Immature natural killer cell (primary cell): ENCODE measurements at places on chromosomes 12 and 14. TPM values are rescaled to one million over a fixed set of nuclear protein-coding genes. Genes with fewer than 3 reads are reported as not detected.

Gene TAS2R20
- not detected for polyA plus RNA-seq

Gene REM2
- polyA plus RNA-seq = 0.66 TPM

Gene SERPINA6
- not detected for polyA plus RNA-seq

Gene HCAR3
- polyA plus RNA-seq = not detected

Gene SPTB
- not detected for polyA plus RNA-seq

Gene GARIN6
- not detected for polyA plus RNA-seq

Gene TAS2R19
- polyA plus RNA-seq = not detected

Gene GNG2
- 462 TPM for polyA plus RNA-seq

Gene KRT77
- not detected for polyA plus RNA-seq

Gene LPAR5
- polyA plus RNA-seq = 9.6 TPM

Gene STON2
- polyA plus RNA-seq = not detected

Gene TCL1B
- polyA plus RNA-seq = not detected

- H3K27ac ChIP-seq = no peak overlapping the region
- no peaks in the 10 kb centered on the region for H3K4me1 ChIP-seq
- no peak overlapping the region for H3K4me3 ChIP-seq
- H3K27me3 ChIP-seq = peaks cover 3% of the 10 kb centered on the region
Observed at GRCh38 chr12:116370004-116370404, 92.5 kb upstream of the MED13L start.

- no peak overlapping the region for H3K4me3 ChIP-seq
- H3K36me3 ChIP-seq = no peaks in the 10 kb centered on the region
- no peak for DNase-seq
- H3K27me3 ChIP-seq = no peaks in the 10 kb centered on the region
- H3K27ac ChIP-seq = no peak overlapping the region
Observed at GRCh38 chr12:42744539-42745182, 155.1 kb upstream of the PRICKLE1 start.

GRCh38 chr12:30696103-30696408 lies 387 bp upstream of the IPO8 start:
- H3K27ac ChIP-seq = peak overlapping the region; percentile 96
- H3K36me3 ChIP-seq = no peaks in the 10 kb centered on the region
- DNase-seq = no peak
- peaks cover 40% of the 10 kb centered on the region for H3K4me1 ChIP-seq

DNA sequence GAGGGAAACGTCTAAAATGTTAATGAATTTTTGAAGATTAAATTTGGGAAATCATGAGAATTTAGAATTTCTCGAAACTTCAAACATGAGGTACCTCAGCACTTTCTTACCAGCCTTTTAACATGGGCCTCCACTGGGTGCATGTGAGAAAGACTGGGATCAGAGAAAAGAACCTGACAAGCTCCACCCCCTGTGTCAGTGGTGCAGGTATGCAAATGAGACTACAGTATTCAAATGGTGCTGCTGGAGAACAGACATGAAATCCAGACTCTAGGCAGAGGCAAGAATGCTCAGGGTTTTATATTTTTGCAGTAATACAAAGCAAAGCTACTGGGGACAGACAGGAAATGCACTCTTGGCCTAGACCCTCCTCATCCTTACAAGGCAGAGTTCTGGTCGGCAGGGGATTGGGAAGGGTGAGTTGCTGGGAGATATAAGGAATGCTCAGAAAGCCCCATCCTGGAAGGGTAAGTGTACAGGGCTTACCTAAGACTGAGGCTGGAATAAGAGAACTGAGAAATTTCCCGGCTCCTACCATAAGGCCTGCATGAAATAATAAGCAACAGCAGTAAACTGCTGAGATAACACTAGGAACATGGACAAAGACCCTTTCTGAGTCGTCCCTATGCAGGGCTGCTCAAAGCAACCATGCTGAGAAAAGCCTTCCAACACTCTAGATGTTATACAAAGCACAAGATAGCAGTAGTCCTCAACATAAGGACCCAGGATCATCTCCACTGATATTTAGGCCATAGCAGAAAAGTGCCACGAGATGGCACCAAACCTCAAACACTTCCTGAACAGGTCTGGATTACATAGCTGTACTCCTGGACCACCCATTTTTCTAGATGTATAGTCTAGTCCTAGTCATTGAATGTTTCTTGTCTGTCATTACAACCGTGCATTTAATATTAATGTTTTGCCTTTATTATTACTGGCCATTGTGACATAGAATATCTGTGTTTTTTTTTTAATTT lies 260.8 kb downstream of the RASSF9 start:
- no peaks in the 10 kb centered on the region for H3K36me3 ChIP-seq
- H3K4me3 ChIP-seq = no peak overlapping the region
- no peak overlapping the region for H3K27ac ChIP-seq
- no peak for DNase-seq
- no peaks in the 10 kb centered on the region for H3K4me1 ChIP-seq

DNA sequence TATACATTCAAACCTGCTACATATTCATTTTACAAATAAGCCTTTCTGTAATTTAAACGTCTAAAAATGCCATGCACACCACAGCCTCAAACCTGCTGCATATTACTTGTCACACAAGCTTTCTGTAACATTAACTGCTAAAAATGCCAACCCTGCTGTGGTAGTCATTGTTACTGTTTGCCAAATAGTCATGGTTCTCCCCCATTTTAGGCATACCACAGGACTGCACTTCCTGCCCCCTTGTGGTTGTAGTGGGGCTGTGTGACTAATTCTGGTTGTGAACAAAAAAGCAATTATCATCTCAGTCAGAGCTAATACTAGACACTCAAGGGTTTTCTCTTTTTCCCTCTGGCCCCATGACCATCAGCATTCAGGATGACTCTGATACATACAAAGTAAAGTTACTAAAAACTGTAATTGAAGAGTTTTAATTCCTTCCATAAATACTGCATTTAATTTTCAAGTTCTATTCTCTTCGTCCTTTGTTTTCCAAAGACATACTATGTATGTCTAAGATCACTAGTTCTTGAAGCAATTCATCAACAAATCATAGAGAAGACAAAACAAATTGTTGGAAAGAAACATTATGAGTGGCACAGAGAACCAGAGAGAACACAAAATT lies 5.7 kb upstream of the SLC35F4 start:
- H3K36me3 ChIP-seq = no peaks in the 10 kb centered on the region
- no peaks in the 10 kb centered on the region for H3K4me1 ChIP-seq
- H3K27ac ChIP-seq = no peak overlapping the region
- no peak for DNase-seq
- H3K27me3 ChIP-seq = peaks cover 2% of the 10 kb centered on the region

- no peaks in the 10 kb centered on the region for H3K27me3 ChIP-seq
- peaks cover 23% of the 10 kb centered on the region for H3K36me3 ChIP-seq
- H3K27ac ChIP-seq = no peak overlapping the region
- H3K4me1 ChIP-seq = no peaks in the 10 kb centered on the region
Observed at GRCh38 chr14:71645656-71646055, 286.6 kb upstream of the RGS6 start.

DNA sequence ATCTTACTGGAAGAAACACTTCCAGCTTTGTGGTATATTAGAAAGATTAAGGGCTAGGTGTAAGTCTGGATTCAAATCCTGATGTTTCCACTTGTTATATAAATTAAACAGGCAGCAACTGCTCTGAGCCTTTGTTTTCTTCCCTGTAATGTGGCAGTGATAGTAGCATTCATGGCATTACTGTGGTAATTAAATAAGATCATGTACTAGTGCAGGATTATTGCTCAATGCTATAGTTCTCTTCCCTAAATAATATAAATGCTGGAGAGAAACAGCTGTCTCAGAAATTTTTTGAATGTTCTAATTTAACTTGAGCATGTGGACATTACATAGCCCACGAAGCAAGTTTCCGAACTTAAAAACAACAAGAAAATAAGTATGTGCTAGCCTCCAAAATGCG lies 5.4 kb downstream of the TMEM117 start:
- peaks cover 6% of the 10 kb centered on the region for H3K36me3 ChIP-seq
- no peaks in the 10 kb centered on the region for H3K27me3 ChIP-seq
- peaks cover 10% of the 10 kb centered on the region for H3K4me1 ChIP-seq

GRCh38 chr14:36751106-36751505 lies 89.4 kb downstream of the PAX9 start:
- H3K36me3 ChIP-seq = no peaks in the 10 kb centered on the region
- no peak overlapping the region for H3K27ac ChIP-seq
- peaks cover 4% of the 10 kb centered on the region for H3K27me3 ChIP-seq
- no peaks in the 10 kb centered on the region for H3K4me1 ChIP-seq
- H3K4me3 ChIP-seq = no peak overlapping the region
- DNase-seq = no peak

- no peak for DNase-seq
- peaks cover 66% of the 10 kb centered on the region for H3K4me1 ChIP-seq
- H3K36me3 ChIP-seq = no peaks in the 10 kb centered on the region
- H3K27me3 ChIP-seq = peaks cover 1% of the 10 kb centered on the region
Observed at GRCh38 chr12:89672589-89672979, 36.1 kb downstream of the ATP2B1 start.

GRCh38 chr14:101071493-101071906 lies 168.0 kb upstream of the RTL1 start:
- H3K4me1 ChIP-seq = peaks cover 12% of the 10 kb centered on the region
- no peaks in the 10 kb centered on the region for H3K36me3 ChIP-seq
- H3K27me3 ChIP-seq = peaks cover 2% of the 10 kb centered on the region
- no peak overlapping the region for H3K27ac ChIP-seq
- no peak overlapping the region for H3K4me3 ChIP-seq

DNA sequence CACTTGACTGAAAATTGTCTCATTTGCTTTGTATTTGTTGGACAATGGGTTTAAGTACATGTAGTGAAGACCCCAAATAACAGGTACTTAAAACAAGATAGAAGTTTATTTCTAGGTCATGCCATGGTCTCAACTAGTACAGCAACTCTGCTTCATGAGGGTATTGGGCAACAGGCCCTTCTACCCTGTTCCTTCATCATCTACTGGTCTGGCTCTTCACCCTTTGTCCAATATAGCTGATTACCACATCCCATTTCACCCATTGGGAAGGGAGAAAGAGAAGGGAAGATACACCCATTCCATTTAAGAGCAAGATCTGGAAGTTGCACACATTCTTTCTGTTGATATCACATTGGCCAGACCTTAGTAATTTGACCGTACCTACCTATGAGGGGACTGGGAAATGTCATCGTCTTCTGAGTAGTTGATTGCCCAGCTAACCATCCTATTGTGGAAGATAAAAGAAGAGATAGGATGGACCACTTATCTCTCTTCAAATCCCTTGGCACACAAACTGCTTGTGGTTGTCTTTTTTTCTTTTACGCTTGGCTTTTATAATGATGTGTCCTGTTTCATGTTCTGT lies 104.6 kb downstream of the DIP2B start:
- H3K27me3 ChIP-seq = no peaks in the 10 kb centered on the region
- no peak overlapping the region for H3K4me3 ChIP-seq
- no peaks in the 10 kb centered on the region for H3K36me3 ChIP-seq
- peaks cover 5% of the 10 kb centered on the region for H3K4me1 ChIP-seq
- H3K27ac ChIP-seq = no peak overlapping the region

GRCh38 chr14:75609606-75610475 lies 31.4 kb downstream of the FLVCR2 start:
- no peak overlapping the region for H3K4me3 ChIP-seq
- H3K36me3 ChIP-seq = no peaks in the 10 kb centered on the region
- no peaks in the 10 kb centered on the region for H3K4me1 ChIP-seq
- H3K27ac ChIP-seq = no peak overlapping the region
- no peak for DNase-seq

- H3K4me3 ChIP-seq = peak overlapping the region; percentile 83
- peaks cover 1% of the 10 kb centered on the region for H3K27me3 ChIP-seq
- H3K27ac ChIP-seq = peak overlapping the region; percentile 95
- DNase-seq = peak; percentile 81
Observed at GRCh38 chr14:97458661-97459579, 661.7 kb downstream of the VRK1 start.

DNA sequence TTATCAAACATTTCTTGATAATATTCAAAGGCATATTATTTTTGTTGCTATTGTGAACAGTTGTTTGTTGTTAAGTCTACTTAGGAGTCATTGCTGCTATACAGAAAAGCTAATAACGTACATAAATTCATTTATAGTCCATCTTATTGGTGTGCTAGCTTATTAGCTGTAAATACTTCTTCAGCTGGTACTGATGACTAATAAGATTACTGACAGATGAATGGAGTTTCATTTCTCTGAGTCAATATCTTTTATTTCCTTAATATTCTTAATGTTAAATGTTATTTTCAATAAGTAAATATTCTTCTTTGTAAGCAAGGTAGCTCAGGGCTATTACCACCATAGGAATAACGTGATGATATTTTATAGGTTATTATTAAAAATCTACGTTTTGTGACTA lies 139.4 kb upstream of the SLCO1C1 start:
- H3K36me3 ChIP-seq = no peaks in the 10 kb centered on the region
- H3K4me1 ChIP-seq = no peaks in the 10 kb centered on the region
- no peaks in the 10 kb centered on the region for H3K27me3 ChIP-seq
- H3K4me3 ChIP-seq = no peak overlapping the region
- H3K27ac ChIP-seq = no peak overlapping the region

GRCh38 chr12:121814429-121815119 lies 10.8 kb downstream of the SETD1B start:
- no peak for DNase-seq
- H3K4me3 ChIP-seq = no peak overlapping the region
- peaks cover 30% of the 10 kb centered on the region for H3K4me1 ChIP-seq
- H3K27ac ChIP-seq = no peak overlapping the region

DNA sequence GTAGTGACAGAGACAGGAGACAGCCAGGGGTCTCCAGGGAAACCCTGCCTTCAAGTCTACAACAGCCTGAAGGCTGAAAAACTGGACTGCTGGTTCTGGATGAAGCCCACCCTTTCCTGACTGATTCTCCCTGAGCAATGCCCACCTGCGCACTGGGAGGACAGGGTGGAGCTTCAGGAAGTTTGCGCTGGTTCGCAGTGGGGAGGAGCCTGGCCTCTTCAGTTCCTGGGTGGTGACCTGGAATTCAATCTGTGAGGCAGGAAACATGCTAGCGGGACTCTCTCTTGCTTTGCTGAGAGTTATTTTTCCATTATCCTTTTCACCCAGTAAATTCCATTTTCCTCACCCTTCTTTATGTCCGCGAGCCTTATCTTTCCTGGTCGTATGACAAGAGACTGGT lies 600.8 kb downstream of the TRHDE start:
- DNase-seq = no peak
- no peaks in the 10 kb centered on the region for H3K4me1 ChIP-seq
- H3K4me3 ChIP-seq = no peak overlapping the region
- peaks cover 4% of the 10 kb centered on the region for H3K27me3 ChIP-seq
- no peak overlapping the region for H3K27ac ChIP-seq
- H3K36me3 ChIP-seq = no peaks in the 10 kb centered on the region

DNA sequence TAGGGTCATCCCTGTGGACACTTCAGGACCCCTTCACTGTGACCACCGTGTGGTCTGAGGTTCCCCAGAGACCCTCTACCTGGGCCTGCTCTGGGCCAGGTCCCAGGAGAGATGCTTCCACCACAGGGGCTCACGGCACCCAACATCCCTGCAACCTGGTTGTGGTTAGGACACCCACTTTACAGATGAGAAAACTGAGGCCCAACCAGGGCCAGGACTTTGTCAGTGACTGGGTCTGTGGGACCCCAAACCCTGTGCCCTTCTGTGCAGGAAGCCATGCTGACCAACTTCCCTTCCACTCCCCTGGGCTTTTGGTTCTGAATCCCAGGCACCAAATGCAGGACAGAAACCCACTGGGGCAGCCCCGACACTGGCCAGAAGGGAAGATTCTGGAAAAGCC lies 21.6 kb downstream of the BEGAIN start:
- H3K36me3 ChIP-seq = no peaks in the 10 kb centered on the region
- DNase-seq = no peak
- no peak overlapping the region for H3K27ac ChIP-seq
- peaks cover 5% of the 10 kb centered on the region for H3K4me1 ChIP-seq
- peaks cover 7% of the 10 kb centered on the region for H3K27me3 ChIP-seq

- peaks cover 2% of the 10 kb centered on the region for H3K27me3 ChIP-seq
- no peak for DNase-seq
- no peak overlapping the region for H3K4me3 ChIP-seq
- no peak overlapping the region for H3K27ac ChIP-seq
- peaks cover 10% of the 10 kb centered on the region for H3K36me3 ChIP-seq
Observed at GRCh38 chr14:56300495-56300894, 182.3 kb downstream of the PELI2 start.
